Brain microvascular endothelial cell (primary cell): ENCODE measurements at places on chromosomes 2 and 18.

DNA sequence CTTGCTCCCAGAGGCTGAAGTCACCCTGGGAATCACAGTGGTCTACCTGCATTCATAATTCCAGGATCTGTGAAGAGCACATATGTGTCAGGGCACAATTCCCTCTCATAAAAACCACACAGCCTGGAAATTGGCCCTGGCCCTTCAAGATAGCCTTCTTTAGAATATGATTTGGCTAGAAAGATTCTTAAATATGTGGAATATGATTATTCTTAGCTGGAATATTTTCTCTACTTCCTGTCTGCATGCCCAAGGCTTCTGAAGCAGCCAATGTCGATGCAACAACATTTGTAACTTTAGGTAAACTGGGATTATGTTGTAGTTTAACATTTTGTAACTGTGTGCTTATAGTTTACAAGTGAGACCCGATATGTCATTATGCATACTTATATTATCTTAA is 24.2 kb downstream of the ICOS start:
- DNase-seq = peak; percentile 9

GRCh38 chr2:1981421-1981820 is 237.1 kb upstream of the PXDN start:
- no peak for DNase-seq

DNA sequence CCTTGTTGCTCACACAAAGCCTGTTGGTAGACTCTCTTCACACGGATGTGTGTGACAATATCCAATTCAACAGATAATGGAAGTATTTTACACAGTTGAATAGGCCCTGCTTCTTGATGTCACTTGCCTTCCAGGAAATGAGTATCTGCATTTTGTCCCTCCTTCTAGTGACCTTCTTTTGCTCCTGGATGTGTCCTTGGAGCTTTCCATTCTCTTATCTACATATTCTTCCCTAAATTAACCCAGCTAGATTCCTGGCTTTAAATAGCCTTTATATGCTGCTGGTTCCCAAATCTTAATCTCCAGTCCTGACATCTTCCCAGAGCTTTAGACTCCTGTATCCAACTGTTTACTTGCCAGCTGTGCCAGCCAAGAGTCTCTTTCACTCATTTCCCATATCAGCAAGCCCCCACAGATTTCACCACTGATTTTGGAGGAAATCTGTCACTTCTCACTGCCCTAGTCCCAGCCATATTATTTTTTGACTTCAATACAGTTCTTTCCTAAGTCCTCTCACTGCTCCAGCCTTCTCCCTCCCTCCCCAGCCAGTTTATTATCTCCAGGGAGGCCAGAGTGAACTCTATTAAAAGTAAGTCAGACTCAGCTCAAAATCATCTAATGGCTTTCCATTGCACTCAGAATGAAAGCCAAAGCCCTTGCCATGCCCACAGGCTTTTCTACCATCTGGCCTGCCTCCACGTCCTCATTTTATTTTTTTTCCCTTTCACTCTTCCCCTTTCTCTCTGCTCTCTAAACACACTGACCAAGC is 170.0 kb downstream of the PDE11A start:
- no peak for DNase-seq

GRCh38 chr18:73688851-73689711 is 458.6 kb downstream of the FBXO15 start:
- peak; percentile 46 for DNase-seq

GRCh38 chr2:68740400-68740914 is 5.8 kb downstream of the ARHGAP25 start:
- peak; percentile 11 for DNase-seq

DNA sequence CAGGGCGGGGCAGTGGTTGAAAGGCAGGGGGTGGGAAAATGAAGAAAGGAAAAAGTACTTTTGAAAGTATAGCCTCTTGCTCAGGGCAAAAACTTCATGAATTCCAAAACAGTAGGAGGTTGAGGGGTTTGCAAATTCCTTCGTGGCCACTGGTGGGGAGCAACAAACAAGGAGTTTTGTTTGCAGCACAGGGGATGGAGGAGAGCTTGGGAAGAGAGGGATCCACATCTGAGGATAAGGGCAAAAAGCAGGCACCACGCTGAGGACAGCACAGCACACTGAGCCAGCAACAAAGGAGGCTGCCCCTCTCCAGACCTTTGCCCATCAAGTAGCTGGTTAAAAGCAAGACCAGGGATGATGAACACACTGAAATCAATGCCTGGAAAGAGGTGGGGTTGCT is 148.9 kb downstream of the TCF4 start:
- no peak for DNase-seq

- no peak for DNase-seq
Measured at GRCh38 chr2:79824086-79824786, 311.4 kb downstream of the CTNNA2 start.

DNA sequence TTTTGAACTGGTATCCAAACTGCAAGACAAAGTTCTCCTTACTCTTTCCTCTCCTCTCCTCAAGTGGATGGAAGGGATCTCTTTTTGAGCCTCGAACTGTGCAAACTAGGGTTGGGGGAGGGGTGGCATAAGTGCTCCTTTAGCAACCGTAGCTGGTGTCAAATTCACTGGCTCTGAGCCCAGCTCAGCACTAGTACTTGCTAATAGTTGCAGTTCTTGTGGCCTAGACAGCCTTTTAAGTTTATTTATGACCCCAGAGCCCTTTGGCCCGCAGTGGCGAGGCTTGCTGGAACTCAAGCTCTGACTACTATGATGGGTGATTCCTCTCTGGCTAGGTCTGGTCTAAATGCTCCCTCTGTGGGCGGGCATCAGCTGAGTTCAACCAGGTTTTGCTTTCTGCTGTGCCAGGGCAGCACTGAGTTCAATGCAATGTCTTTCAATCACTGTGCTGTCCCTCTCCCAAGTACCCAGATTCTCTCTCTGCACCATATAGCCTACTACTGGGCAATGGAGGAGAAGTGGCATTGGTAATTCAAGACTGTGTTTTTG is 528.4 kb upstream of the SYT4 start:
- DNase-seq = no peak

- DNase-seq = no peak
Measured at GRCh38 chr18:34223164-34223892, 1.4 kb downstream of the NOL4 start.

DNA sequence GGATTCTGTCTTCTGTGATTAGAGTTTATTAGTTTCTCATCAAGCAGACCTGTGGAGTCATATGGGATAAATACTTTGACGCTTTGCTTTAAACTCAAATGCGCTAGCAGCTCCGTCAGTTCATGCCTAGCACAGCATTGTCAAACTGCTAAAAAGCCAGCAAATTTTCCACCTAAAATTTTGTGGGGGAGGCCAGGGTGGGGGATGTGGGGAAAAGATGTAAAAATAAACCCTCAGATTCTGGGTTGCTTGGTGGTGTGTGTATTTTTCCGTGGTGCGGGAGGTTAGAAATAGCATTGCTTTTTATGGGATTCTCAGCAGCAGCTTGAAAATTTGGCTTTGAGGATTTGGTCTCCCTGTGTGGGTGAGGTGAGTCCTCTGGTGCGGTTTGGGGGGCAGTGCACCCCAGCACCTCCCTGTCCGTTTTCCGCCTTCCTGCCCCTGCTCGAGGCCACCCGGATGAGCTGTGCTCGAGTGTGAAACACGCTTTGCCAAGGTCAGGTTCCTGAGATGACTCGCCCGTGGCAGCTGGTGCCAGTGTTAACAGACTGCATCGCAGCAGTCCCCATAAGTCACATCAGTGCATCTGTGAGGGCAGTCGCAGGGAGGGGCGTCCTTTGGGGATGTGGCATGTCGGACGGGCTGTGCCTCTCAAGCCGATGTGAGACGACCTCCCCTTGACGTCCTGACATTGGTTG is 65.9 kb downstream of the LDLRAD4 start:
- no peak for DNase-seq

DNA sequence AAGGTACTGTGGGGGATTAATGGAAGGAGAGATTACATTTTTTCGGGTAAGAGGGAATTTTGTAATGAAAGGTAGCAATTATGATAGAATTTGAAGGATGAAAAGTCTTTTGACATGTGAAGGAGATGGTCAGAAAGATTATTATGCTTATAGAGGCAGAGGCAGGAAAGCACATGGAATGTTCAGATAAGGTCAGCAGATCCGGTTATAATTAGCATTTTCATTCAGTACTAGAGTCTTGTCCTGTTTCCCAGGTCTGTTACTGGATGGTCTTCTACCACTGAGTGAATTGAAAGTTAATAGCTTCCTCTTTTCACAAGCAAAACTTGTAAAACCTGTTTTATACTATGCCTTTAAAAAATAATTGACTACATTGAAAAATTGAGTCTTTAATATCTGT is 116.9 kb downstream of the PHLPP1 start:
- no peak for DNase-seq

DNA sequence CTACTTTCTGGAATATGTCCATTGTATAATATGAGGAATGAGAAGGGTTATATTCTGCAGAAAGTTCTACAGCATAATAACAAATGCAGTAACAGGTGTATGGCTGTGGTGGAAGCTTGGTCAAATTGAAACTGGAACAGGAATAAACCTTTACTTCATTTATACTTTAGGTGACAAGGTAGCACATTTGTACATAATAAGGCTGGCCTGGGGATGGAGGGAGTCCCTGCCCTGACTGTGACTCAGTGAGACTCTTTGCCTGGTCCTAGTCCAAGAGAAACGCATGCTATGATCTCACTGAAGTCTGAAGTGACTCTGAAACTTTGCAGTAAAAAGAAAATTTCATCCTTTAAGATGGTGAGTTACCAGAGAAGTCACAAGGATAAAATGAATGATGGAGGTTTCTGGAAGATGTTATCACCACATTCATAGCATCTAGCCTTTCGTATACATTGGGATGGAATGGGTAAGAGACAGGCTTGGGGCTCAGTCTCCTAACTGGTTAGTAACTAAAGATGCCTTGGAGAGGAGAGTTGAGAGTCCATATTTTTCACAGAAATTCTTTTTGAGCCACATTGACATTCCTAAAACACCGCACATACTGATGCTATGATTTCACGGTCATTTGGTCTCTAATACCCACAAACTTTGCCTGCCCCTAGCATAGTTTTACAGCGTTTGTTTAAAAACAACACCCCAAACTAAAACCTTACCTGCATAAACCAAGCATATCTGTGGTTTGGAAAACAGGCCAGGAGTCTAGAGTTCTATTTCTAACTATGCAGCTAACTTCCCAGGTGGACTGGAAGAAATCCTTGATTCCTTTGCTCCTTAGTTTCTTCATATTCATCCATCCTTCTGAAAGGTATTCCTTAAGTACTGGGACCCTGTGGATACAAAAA is 42.4 kb upstream of the NABP1 start:
- DNase-seq = peak; percentile 76

- DNase-seq = peak; percentile 71
Measured at GRCh38 chr2:165357758-165358157, 111.7 kb upstream of the CSRNP3 start.

GRCh38 chr18:7844017-7844416 is 276.9 kb downstream of the PTPRM start:
- no peak for DNase-seq

DNA sequence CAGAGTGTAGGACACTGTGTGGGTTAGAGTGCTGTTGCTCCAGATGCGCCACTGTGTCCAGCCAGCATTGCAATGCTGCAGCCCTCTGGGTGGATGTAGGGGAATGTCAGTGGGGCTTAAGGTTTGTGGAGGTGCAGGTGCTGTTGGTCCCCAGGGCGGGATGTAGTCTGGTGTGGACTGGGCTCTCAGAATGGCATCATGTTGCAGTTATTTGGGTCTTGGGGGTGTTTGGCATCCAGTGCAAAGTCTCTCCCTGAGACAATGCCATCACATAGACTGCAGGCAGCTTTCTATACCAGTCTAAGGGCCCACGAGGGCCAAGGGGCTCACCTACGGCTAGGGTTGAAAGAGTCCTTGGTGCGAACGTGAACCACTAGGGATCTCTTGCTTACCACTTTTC is 275.3 kb downstream of the SOX11 start:
- no peak for DNase-seq

DNA sequence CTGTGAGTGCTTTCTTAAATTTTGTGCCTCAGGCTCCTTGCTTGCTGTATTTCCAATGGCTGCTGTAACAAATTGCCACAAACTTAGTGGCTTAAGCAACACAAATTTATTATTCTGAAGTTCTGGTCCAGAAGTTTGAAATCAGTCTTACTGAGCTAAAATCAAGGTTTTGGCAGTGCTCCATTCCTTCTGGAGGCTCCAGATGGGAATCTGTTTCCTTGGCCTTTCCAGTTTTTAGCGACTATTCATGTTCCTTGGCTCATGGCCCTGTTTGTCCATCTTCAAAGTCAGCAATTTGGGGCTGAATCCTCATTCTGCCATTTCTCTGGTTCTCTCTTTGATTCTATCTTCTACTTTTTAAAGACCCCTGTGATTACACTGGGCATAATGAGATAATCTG is 31.8 kb downstream of the STRADB start:
- DNase-seq = no peak

DNA sequence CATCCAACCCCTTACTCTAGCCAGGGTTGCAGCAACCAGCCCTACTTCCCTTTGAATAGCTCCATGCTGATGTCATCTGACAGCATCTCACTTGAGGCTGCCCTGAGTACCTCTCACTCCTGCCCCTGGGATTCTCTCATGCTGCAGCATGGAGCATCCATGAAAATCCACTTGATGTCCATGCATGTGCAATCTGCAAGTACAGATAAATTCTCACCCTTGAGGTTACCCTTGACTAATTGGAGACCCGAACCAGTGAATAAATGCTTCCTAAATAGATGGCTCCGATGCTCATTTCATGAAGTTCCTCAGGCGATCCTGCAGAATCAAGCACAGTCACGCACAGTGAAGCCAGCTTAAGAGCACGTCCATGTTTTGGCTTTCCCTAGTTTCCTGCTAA is 298.3 kb downstream of the RBM43 start:
- DNase-seq = no peak

DNA sequence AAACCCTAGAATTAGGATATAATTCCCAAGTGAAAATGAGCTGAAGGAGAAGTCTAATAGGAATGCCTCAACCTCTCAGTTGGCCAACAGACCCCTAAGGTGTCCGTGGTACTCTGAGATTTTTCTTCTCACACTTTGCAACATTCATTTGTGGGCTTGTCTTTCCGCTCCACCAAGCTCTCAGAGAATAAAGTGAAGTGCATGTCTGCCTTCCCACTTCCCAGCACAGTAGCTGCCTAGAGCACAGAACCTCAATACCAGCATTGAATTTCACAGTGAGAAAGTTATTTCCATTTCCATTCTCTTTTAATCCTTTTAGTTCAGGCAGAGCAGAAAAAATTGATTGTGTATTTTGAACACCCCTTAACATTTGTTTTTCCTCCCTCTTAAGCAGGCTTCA is 451.8 kb downstream of the TGIF1 start:
- DNase-seq = no peak

DNA sequence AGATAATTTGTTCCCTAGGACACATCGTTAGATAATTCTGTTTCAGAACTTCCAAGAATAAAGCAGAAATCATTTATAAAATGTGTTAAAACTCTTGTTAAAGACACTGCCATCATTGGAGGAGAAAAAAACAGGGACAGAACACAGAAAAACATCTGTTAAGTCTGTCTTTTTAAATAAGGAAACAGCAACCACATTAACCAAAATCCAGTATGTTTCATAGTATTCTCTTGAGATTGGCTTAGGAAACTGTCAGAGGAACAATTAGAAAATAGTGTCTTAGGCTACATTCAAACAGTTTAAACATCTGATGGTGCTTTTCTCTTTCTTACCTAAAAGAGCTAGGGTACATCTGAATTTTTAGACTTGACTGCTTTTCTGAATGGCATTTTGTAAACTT is 81.6 kb downstream of the PMS1 start:
- DNase-seq = no peak

- no peak for DNase-seq
Measured at GRCh38 chr2:235268535-235268934, 225.3 kb upstream of the AGAP1 start.

- no peak for DNase-seq
Measured at GRCh38 chr18:75204732-75205513, 4.0 kb downstream of the PTGR3 start.
